ENCODE measurements at places on chromosomes 1 and 21.

- no peak for DNase-seq
Observed at GRCh38 chr1:27940297-27940696, 5.5 kb downstream of the SMPDL3B start.

DNA sequence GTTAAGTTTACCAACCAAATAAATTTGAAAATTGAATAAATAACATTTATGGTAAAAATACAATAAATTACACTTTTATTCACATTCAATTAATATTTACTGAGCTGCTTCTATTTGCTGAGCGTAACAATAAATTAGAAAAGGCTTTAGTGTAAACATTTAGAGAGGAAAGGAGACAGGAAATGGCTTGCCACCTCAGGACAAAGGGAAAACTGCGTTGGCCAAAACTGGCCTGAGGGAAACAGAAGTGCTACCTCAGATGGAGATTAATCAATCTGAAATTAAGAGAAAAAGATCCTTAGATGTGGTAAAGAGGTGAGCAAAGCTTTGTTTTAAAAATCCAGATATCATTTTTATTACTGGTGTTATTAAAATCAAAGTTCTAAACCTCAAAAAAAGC is 128.0 kb downstream of the SLC44A5 start:
- peak; percentile 38 for DNase-seq

DNA sequence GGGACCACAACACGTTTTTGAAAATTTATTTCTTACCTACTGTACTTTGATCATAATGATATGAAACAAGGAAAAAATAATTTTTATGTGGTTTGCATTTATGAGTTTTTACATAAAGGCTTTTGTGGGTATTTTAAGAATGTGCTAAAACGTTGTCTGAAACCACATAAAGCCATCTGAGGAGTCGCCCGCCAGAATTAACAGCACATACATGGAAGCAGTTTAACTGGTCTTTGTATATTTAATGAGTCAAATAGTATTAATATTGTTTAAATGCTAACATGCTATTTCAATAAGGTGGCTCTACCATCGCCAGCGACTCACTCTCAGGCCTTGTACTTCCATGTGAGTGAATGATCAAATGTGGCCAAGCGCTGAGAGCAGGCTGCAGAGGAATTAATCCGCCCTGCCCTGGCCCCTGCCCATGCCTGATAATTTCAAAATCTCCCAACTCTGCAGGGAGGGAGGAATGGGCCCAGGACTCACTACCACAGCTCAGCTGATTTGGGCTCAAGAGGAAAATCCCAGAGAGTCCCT is 49.6 kb downstream of the SLC66A1 start:
- DNase-seq = no peak

DNA sequence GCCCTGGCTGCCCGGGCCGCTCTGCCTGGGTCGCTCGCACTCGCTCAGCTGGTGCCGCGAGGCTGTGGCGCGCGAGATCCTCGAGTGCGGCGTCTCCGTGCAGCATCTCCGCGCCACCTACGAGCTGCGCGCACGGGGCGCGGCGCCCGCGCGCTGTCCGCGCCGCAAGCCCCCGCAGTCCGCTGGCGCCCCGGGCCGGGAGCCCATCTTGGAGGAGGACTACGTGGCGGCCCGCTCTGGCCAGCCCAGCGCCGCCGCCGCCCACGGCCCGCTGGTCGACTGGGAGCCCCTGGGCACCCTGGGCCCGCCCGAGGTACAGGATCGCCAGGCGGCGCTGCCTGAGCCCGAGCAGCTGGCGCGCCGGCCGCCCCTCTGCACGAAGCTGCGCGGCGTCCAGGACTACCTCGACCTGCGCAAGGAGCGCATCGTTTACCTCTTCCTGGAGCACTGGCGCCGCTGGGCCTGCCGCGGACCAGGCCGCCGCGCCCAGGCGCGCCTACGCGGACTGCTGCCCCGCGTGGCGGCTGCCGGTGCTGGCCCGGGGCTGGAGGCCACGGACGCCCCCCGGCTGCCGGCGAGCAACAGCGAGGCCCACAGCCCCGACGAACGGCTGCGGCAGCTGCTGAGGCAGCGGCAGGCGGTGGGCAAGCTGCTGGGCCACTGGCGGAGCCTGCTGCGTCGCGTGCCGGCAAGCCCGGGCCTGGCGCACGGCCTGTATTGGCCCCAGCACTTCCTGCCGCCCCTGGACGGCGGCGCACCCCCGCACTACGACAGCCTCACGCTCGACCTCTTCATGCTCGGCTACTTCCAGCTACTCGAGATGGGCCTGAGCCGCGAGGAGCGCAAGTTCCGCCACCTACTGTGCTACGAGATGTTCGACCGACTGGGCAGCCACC is 10.9 kb downstream of the TNFRSF25 start:
- no peak for DNase-seq

GRCh38 chr1:24949331-24949881 is 19.3 kb upstream of the RUNX3 start:
- no peak for DNase-seq

- DNase-seq = no peak
Observed at GRCh38 chr1:232968965-232969364, 18.6 kb downstream of the NTPCR start.

GRCh38 chr1:106534612-106535011 is 521.9 kb upstream of the PRMT6 start:
- DNase-seq = no peak

- no peak for DNase-seq
Observed at GRCh38 chr1:51425273-51425672, 93.8 kb downstream of the EPS15 start.

- DNase-seq = no peak
Observed at GRCh38 chr1:161190962-161191521, 7.8 kb downstream of the ADAMTS4 start.

GRCh38 chr1:34013136-34013535 is 149.3 kb downstream of the HMGB4 start:
- DNase-seq = no peak

DNA sequence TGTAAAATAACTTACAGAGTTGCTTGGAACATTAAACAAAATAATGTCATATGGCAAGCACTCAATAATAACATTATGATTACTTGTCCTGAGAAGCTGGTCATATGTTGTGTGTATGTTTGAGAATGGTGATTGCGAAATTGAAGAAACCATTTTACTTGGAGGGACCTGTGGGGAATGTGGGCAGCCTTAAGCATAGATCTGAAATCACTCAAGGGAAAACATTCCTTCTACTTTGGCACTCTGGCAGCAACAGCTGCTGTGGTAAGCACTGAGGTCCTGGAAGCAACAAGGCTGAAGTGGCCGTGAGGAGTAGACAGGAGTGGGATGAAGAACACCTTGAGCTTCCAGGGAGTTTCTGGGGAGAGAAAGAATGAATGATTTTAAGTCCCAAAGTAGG is 165.4 kb upstream of the ADAMTS5 start:
- no peak for DNase-seq

DNA sequence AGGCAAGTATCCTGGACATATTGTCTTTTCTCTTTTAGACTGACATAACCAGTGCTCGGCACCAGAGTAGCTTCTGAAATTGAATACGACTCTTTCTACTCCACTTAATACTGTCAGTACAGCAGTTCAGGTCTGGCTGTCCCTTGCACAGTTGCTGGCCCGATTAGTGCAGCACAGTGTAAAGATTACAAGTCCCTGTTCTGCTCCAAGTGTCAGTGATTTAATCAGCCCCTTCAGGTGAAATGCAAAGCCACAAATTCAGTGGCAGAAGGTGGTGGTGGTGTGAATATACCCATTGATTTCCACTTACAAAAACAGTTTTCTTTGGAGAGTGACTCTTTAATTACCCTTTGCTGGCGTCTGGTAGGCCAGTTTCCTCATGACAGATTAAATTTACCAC is 545.4 kb downstream of the ADGRL2 start:
- DNase-seq = no peak

Data from NCI-H748 treated with DMSO at 0.1 percent for 48 hours (cell line).